ENCODE measurements at places on chromosomes 1 and 21.

DNA sequence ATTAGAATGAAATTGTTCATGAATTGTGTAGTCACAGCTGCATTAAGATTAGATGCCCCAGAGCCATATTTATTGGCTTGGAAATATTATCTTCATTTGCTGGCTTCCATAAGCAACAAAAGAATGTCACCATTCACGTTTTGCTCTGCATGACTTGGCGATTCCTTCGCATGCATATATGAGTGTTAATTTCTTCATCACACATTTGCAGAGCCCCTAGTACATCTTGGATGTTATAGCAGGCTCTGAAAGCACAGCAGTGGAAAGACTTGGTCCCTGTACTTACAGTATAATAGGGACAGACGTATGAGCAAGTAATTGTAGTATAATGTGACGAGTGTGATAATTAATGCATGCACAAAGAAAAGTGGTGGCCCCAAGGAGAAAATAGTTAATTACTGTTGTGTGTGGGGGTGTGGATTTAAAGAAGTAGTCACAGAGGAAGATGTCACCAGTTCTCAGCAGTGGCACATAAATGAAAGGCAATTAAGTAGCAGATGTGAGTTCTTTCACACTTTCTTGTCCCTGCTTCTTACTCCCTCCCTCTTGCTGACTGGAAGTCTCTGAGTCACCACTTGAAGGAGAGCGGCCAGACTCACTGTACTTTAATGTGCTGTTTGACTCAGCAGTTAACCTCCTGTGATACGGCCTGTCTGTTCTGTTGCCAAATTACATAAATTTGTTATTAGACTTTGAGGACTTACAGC lies 21.0 kb downstream of the S100A10 start:
- no peak for DNase-seq

DNA sequence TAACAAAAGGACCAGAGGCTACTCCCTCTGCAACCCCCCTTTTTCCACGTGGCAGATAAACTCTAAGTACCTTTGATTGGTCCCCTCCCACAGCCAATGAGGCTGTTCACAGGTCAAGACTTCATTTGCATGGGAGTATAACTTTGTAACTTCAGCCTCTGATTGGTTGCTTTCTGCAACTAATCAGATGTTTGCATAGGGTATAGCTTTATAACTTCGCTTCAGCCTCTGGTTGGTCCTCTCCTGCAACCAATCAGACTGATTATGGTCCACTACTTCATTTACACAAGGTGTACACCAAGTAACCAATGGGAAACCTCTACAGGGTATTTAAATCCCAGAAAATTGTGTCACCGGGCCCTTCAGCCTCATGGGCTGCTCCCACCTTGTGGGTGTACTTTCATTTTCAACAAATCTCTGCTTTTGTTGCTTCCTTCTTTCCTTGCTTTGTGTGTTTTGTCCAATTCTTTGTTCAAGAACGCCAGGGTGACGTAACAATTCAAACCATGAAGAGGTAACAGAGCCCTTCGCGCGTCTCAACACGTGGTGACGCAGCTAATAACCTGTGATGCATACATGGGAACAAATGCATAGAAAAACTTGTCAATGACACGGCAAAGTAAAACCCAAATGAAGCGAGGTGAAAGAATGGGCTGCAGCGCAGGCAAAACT lies 47.2 kb downstream of the VPS26C start:
- DNase-seq, result no peak

DNA sequence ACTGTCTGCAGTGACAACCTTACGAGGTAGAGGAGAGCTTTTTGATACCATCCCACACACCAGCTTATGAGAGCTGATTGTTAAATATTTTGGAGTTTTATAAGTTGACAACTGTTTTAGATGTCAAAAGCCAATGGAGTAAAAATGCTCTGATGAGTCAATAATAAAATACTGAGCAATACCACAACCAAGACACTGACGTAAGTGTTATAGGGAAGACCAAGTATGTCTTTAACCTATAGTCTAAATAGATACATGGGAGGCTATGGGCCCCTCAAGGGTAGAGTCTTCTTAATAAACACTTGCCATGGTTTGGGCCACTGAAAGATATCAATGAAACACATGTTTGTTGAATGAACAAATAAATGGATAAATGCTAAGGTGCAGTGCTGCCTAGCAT lies 49.2 kb downstream of the DUSP10 start:
- no peak for DNase-seq

GRCh38 chr1:2316451-2316961 lies 74.8 kb downstream of the MORN1 start:
- no peak for DNase-seq

- DNase-seq, result no peak
Measured at GRCh38 chr1:204146965-204147364, 4.9 kb downstream of the ETNK2 start.

GRCh38 chr1:162878000-162878596 lies 17.1 kb upstream of the CCDC190 start:
- peak; percentile 84 for DNase-seq

DNA sequence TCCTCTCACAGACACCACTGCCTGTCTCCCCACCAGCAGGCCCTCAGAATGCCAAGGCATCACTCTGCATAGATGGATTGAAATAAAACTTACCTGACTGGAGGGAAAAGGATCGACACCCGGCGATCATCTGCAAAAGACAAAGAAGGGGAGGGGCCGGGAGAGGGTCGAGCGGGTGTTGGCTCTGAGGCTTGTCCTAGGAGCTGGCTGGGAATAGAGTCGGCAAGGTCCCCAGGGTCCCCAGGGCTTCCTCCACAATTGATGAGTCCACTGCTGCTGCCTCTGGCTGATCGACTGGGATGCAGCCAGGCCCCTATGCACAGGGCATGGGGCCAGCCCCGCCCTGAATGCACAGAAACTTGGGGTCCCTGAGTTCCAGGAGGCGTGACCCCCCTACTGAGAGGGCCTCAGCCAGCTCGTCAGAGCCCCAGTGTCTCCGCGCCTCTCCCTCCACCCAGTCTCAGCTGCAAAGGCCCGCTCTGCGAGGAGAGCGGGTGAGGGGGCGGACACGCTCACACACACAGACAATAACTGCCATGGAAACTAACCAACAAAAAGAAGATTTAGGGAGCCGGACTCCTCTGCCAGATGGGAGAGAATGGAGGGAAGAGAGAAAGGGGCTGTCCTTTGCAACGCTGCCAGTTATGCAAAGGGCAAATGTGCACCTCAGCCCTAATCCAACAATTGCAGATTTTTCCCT lies at the start of gene KLHDC8A:
Gene KLHDC8A (minus strand): TSS at position 483 of the 700 bp plus-strand sequence. CDS start 13,318 bp downstream, outside the sequence.
- no peak for DNase-seq

DNA sequence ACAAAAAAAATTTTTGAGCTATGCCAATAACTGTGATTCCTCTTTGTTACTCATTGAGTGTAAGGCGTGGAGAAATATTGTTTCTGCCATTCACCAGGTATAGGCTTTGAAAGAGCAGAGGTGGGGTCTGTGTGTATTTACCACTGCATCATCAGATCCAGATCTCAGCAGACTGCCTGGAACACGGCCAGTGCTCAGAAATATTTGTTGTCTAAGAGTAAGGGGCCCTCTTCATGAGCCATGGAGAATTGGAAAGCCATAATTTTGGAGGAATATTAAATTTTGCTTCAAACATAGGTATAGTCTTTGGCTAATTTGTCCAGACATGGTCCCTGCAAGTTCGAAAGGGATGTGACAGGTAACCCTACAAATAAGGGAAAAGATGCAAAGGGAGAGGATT lies 231.3 kb upstream of the IRF2BP2 start:
- no peak for DNase-seq

DNA sequence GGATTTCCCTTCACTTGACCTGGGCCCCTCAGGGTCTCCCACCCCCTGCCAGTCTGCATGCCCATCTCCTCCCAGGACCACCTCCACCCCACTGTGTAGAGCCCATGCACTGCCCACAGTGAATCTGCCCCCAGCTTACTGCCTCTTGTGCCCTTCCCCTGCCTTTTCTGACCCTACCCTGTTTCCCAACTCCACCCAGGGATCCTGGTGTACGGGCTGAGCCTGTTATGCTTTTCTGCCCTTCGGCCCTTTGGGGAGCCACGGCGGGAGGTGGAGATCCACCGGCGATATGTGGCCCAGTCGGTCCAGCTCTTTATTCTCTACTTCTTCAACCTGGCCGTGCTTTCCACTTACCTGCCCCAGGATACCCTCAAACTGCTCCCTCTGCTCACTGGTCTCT lies 1.9 kb downstream of the TMEM79 start:
- no peak for DNase-seq

DNA sequence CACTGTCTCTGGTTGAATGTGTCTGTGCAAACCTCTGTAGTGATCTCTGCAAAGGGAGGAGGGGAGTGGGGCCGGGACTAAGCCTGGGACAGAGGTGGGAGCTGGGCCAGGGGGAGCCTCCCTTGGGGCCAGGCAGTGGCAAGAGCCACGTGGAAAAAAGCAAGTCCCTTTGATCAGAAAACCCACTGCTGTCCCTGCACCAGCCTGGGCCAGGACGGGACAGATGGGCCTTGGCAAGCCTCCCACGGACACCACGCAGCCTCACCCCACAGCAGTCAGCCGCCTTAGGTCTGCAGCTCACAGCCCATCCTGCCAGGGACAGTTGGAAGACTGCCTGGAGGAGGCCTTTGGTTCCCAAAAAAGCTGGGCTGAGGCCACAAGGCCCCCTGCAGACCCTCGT lies 11.7 kb upstream of the TRAPPC10 start:
- DNase-seq, result no peak

DNA sequence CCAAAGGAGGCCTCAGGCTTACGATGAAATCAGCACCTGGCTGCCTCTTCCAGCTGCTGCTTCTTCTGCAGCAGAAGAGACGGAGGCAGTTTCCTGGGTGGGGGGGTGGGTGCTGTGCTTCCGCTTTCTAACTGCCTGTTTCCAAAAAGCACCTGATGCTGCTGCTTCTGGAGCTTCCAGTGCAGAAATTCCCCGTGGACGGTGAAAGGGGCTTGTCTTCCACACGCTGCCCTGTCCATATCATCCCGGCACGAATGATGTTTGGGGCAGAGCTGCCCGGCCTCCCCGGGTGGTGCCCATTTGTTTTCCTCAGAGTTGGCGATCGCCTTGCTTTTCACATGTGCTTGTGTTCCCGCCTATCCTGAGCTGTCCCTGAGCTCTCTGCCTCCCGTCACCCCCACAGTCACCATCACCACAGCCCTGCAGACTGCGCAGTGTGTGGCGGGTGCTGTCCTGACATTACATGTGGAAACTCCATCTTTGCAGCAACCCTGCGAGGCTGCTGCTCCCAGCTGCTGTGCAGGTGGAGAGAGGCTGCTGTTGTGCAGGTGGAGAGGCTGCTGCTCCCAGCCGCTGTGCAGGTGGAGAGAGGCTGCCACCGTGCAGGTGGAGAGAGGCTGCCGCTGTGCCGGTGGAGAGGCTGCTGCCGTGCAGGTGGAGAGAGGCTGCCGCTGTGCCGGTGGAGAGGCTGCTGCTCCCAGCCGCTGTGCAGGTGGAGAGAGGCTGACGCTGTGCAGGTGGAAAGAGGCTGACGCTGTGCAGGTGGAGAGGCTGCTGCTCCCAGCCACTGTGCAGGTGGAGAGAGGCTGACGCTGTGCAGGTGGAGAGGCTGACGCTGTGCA lies 1.8 kb downstream of the TTLL10 start:
- peak; percentile 3 for DNase-seq

GRCh38 chr1:177915641-177916040 lies 54.2 kb downstream of the SEC16B start:
- DNase-seq, result no peak

DNA sequence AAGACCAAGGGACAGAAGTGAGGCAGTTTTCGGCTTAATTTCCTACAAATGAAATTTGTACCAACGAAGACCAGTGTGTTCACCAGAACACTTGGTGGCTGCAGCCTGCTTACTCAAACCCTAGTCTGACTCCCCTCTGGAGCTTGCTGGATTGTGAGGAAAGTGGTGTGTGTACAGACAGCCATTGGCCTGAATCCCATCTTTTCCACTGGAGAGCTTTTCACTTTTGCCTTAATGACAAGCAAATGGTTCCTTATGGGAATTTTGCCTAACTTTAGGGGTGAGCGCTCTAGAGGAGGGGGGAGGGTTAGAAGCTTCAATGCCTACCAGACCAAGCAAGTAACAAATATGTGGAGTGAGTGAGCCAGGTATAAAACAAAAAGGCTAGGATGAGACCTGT lies 17.3 kb downstream of the METTL13 start:
- no peak for DNase-seq

DNA sequence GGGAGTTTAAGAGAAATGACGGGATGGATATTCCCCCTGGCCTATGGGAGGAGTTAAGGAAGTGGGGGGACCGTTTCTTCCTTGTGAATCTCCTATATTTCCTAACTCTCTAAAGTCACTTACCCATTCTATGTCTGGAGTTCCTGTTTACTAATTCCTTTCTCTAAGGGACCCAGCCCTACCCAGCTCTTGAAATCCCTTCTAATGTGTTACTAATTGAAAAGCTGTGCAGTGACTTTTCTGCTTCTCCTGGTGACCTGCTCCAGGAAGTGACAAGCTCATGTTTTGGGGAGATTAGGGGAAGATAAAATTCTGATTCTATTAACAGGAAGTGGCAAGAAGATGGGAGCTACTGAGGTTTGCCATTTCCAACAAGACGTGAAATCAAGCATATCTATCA lies 4.0 kb upstream of the SAMSN1 start:
- DNase-seq, result no peak

- no peak for DNase-seq
Measured at GRCh38 chr1:229461032-229461668, 27.3 kb upstream of the ACTA1 start.

DNA sequence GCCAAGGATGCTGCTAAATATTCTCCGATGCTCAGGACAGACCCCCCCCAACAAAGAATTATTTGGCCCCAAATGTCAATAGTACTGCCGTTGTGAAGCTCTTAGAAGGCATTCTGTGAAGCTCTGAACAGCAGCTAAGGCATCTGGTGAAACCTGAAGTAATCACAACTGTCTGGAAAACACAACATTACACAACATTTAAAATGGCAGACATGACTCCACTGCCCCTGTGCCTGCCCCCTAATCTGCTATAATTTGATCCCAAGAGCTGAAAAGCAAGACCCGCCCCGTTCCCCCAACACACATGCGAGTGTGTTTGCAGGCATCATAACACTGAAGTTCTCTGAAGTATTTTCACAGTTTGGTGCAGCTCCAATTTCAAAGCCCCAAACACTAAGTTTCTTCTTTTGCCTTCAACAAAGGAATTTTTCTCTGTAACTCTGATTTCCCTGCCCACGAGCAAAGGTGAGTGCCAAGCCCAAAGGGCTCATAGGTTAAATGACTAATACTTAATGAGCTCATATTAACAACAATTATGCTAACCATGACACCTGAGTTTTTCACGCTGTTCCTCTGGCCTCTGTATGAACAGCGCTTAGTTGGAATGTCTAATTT lies 129.2 kb downstream of the CLIC6 start:
- DNase-seq, result no peak

DNA sequence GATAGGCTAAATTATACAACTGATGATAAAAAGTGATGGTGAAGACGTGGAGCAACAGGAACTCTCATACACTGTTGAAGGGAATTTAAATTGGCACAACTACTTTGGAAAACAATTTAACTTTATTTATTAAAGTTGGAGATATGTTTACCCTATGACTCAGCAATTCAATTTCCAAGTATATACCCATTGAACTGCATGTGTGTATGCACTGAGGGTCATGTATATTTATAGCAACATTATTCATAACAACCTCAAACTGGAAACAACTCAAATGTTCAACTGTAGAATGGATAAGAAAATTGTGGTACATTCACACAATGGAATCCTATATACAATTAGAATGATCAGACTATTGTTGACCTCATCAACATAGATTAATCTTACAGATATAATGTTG lies 16.5 kb upstream of the BCAS2 start:
- no peak for DNase-seq

Measured in BE2C (cell line).